Esophagus squamous epithelium (tissue), 5 donors: ENCODE measurements at places on chromosomes 3 and 15.
A peak's percentile ranks its signal among the peaks of the same experiment; 100 is the strongest.

- DNase-seq, result no peak
Observed at GRCh38 chr3:133970339-133970738, 59.4 kb downstream of the SLCO2A1 start.

DNA sequence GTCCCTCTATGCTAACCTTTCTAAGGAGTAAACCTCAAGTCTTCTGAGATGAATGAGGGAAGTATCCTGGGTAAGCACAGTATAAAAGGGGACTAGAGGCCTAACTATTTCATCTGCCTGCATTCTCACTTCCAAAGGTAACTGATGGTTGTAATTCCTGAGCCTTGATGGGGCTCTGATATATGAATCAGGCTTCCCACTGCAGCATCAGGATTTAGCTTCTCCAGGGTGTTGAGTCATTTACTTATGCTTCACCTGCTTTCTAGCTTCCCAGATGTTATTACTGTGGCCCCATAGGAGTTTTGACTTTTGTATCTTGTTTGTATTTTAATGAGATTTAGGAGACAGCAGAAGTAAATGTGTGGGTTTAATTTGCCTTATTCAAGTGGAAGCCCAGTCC, 207.3 kb upstream of the EIF1B start:
- DNase-seq, result no peak

GRCh38 chr15:39778021-39778420, 4.6 kb downstream of the FSIP1 start:
- DNase-seq, result no peak

GRCh38 chr3:67302489-67302888, 304.4 kb downstream of the KBTBD8 start:
- DNase-seq, result no peak

- peak; percentile 74 for DNase-seq
Observed at GRCh38 chr3:160449636-160450598, at the start of gene TRIM59. TRIM59 (minus strand) TSS chr3:160449786; CDS start chr3:160439183, 10,603 bp downstream.

GRCh38 chr3:15052335-15053242, 12.5 kb downstream of the MRPS25 start:
- no peak for DNase-seq
